ENCODE measurements at places on chromosomes 4 and X.
A peak's percentile ranks its signal among the peaks of the same experiment; 100 is the strongest.

DNA sequence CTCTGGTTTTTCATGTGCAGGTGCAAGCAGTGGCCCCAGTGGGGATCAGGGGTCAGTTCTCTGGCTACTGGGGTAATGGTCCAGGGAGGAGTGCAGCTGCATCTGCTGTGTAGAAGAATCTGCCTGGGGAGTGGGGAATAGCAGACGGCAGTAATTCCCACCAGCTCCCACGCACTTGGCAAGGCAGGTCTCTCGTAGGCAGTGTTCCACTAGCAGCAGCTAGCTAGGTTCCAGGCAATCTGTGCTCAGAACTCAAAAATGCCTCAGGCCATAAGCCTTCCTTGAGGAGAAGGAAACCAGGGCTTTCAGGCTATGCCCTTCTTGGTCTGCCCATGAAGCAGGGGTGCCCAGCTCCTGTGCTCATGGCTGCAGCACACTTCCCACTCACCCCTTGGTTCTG, 38.8 kb downstream of the DCLK2 start:
- no peak overlapping the region for H3K4me3 ChIP-seq
- no peak overlapping the region for H3K27ac ChIP-seq

- H3K36me3 ChIP-seq = no peaks in the 10 kb centered on the region
- H3K27ac ChIP-seq = no peak overlapping the region
- no peak for DNase-seq
- no peaks in the 10 kb centered on the region for H3K4me1 ChIP-seq
- no peak overlapping the region for H3K4me3 ChIP-seq
Observed at GRCh38 chr4:15719506-15719905, 16.6 kb downstream of the BST1 start.

DNA sequence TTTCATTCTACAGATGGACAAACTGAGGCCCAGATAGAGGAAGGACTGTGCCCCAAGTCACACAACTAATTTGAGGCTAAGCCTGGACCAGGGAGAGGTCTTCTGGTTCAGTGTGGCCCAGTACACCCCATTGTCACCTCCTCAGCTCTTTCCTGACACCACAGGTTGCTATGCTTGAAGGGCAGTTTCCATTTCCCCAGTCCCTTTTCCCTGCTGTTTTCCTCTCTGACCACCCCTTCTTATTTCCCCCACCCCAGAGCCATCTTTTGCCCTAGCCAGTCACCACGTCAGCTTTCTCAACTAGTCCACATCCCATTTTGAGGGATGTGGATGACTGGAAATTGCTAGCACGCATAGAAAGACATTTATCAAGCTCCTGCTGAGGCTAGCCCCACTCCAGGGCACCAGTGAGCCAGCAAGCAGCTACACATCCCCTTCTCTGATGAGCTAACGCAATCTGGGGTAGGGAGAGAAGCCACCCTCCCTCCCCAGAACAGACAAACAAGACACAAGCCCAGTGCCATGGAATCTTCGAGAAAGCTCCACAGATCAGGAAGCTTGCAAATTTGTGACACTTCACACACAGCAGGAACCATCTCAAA, 1.3 kb downstream of the GABRE start:
- H3K4me3 ChIP-seq = no peak overlapping the region
- peaks cover 2% of the 10 kb centered on the region for H3K36me3 ChIP-seq
- no peak for DNase-seq
- H3K27ac ChIP-seq = no peak overlapping the region
- no peaks in the 10 kb centered on the region for H3K27me3 ChIP-seq

- H3K27ac ChIP-seq = no peak overlapping the region
- peaks cover 10% of the 10 kb centered on the region for H3K36me3 ChIP-seq
- no peak for DNase-seq
Observed at GRCh38 chr4:169707958-169708643, 49.6 kb downstream of the HPF1 start.

- no peak overlapping the region for H3K27ac ChIP-seq
- no peaks in the 10 kb centered on the region for H3K27me3 ChIP-seq
- DNase-seq = no peak
- H3K4me3 ChIP-seq = no peak overlapping the region
- peaks cover 1% of the 10 kb centered on the region for H3K36me3 ChIP-seq
- H3K4me1 ChIP-seq = no peaks in the 10 kb centered on the region
Observed at GRCh38 chrX:55716937-55717336, 612 bp upstream of the RRAGB start.

- H3K27ac ChIP-seq = no peak overlapping the region
- no peaks in the 10 kb centered on the region for H3K36me3 ChIP-seq
- no peak for DNase-seq
- H3K4me1 ChIP-seq = no peaks in the 10 kb centered on the region
- H3K27me3 ChIP-seq = no peaks in the 10 kb centered on the region
Observed at GRCh38 chrX:153549231-153549630, 31.8 kb downstream of the ATP2B3 start.

- DNase-seq = peak; percentile 17
- no peaks in the 10 kb centered on the region for H3K4me1 ChIP-seq
- H3K27me3 ChIP-seq = no peaks in the 10 kb centered on the region
- no peak overlapping the region for H3K27ac ChIP-seq
- H3K4me3 ChIP-seq = no peak overlapping the region
- H3K36me3 ChIP-seq = no peaks in the 10 kb centered on the region
Observed at GRCh38 chr4:126661194-126661593, 971.6 kb upstream of the INTU start.

GRCh38 chr4:137993232-137993631, 248.9 kb downstream of the SLC7A11 start:
- peak; percentile 96 for DNase-seq
- no peak overlapping the region for H3K4me3 ChIP-seq
- H3K4me1 ChIP-seq = no peaks in the 10 kb centered on the region
- H3K27ac ChIP-seq = no peak overlapping the region
- no peaks in the 10 kb centered on the region for H3K27me3 ChIP-seq

DNA sequence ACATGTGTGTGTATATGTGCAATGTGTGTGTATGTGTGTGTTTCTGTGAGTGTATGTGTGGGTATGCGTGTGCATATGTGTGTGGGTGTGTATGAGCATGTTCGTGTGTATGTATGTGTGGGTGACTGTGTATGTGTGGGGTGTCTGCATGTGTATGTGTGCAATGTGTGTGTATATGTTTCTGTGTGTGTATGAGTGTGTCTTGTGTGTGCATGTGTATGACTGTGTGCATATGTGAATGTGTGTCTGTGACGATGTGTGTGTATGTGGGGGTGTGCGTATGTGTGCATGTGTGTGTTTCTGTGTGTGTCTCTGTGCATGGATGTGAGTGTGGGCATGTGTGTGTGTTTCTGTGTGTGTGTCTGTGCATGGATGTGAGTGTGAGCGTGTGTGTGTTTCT, 4.2 kb upstream of the ATP2B3 start:
- no peak for DNase-seq
- no peak overlapping the region for H3K4me3 ChIP-seq
- peaks cover 5% of the 10 kb centered on the region for H3K27me3 ChIP-seq
- H3K27ac ChIP-seq = no peak overlapping the region
- H3K36me3 ChIP-seq = no peaks in the 10 kb centered on the region

DNA sequence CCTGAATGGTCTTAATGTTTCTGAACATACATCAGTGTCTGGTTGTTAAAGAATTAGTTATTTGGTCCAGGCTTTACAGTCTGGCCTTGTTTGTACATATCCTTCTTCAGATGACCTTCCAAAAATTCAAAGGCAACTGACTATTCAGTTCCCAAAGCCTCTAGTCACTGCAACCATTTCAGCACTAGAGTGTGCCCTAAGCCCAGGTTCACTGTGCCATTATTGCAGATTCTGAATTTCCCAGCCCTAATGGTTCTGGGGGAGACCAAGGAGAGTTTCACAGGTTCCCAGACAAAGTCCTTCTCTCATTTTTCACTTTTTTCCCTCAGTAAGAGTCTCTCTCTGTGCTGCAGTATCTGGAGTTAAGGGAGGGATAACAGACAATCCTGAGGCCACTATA, 235.8 kb downstream of the TRAM1L1 start:
- H3K27me3 ChIP-seq = no peaks in the 10 kb centered on the region
- H3K4me1 ChIP-seq = no peaks in the 10 kb centered on the region
- DNase-seq = no peak
- H3K36me3 ChIP-seq = no peaks in the 10 kb centered on the region
- H3K4me3 ChIP-seq = no peak overlapping the region

- DNase-seq = peak; percentile 48
- no peak overlapping the region for H3K27ac ChIP-seq
- H3K4me1 ChIP-seq = no peaks in the 10 kb centered on the region
Observed at GRCh38 chr4:184475096-184475461, 729 bp upstream of the IRF2 start.

DNA sequence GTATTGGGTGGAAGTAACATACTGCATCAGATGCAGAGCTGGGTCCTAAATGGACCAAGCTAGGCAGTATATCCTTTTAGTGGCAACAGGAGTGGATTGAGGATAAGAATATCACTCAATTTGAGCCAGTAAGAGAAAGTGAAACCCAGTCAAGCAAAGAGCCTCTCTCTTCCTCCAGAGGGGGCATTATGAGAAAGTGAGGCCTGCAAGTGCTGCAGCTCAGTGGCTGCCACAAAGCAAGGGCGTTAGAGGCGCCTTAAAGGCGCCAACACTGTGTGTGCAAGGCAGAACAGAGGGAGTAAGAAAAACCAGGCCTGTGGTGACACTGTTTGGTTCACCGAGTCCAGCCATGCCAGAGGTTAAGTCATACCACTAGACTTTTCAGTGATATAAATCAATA, 17.5 kb downstream of the STX18 start:
- H3K4me1 ChIP-seq = no peaks in the 10 kb centered on the region
- H3K4me3 ChIP-seq = no peak overlapping the region
- no peaks in the 10 kb centered on the region for H3K27me3 ChIP-seq
- DNase-seq = no peak
- no peak overlapping the region for H3K27ac ChIP-seq

DNA sequence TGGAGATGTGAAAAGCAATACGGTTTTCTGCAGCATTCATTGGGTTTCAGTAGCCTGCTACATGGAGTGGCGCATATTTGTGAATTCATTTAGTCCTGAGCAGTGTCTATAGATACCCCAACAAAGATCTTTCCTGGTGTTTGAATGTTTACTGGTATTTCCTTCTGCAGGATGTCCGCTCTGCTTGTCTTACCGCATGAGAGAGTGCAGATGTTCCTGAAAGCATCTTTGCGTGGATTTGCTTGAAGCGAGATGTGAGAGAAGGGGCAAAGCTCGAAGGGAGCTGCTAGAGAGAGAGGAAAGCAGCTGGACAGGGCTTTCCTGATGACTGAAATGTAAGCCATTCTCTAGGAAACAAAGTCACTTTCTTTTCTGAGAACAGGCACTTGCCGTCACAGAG, 40.9 kb upstream of the GYPA start:
- H3K4me3 ChIP-seq = no peak overlapping the region
- no peak for DNase-seq
- H3K36me3 ChIP-seq = no peaks in the 10 kb centered on the region
- no peaks in the 10 kb centered on the region for H3K4me1 ChIP-seq

DNA sequence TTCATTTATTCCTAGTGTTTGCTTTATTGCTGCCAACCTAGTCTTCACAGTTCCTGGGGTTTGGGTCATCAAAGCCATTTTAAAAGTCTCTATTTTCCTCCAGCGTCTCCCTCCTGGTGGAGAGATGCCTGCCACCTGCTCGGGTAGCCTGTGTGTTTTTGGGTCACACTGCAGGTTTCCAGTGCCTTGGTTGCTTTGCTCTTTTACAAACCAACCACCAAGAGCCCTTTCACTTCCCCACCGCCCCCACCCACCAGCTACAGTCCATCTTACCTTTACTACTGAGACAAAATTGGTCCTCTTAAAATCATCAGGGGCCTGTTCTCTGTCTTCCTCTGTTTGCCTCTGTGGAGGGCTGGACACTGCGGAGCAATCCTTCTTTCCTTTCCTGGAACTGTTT, 280.5 kb upstream of the GATB start:
- H3K27ac ChIP-seq = no peak overlapping the region
- no peak for DNase-seq
- H3K36me3 ChIP-seq = no peaks in the 10 kb centered on the region

DNA sequence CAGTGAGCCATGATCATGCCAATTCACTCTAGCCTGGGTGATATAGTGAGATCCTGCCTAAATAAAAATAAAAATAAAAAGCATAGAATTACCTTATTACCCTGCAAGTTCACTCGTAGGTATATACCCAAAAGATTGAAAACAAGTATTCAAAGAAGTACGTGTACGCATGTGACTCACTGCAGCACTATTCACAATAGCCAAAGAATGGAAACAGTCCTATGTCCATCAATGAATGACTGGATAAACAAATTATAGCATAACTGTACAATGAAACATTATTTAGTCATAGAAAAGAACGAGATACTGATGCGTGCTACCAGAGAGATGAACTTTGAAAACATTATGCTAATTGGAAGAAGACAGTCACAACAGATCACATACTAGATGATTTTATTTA, 204.6 kb upstream of the DIAPH2 start:
- no peak overlapping the region for H3K4me3 ChIP-seq
- H3K27me3 ChIP-seq = no peaks in the 10 kb centered on the region
- no peak overlapping the region for H3K27ac ChIP-seq
- H3K36me3 ChIP-seq = no peaks in the 10 kb centered on the region
- H3K4me1 ChIP-seq = no peaks in the 10 kb centered on the region
- DNase-seq = peak; percentile 13

GRCh38 chr4:52982255-52982945, 120.3 kb downstream of the RASL11B start:
- no peaks in the 10 kb centered on the region for H3K27me3 ChIP-seq
- DNase-seq = peak; percentile 73
- no peaks in the 10 kb centered on the region for H3K4me1 ChIP-seq
- no peak overlapping the region for H3K4me3 ChIP-seq

DNA sequence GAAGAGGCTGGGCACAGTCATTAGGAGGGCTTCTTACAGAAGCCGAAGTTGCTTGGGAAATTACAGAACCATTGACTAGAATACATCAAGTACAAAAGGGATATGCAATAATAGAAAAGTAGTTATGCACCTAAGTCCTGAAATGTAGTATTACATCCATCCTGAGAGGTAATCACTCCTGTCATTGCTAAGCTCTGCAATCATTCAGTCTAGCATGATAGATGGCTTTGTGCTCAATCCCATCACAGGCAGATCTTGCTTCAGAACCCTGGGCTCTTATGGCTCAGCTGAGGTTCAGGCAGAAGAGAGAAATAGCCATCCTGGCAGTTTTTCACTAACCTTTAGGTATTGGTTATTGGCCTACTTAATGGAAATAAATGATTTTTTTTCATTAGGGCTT, 231.7 kb upstream of the AFF2 start:
- H3K27me3 ChIP-seq = no peaks in the 10 kb centered on the region
- DNase-seq = no peak
- no peaks in the 10 kb centered on the region for H3K36me3 ChIP-seq
- H3K27ac ChIP-seq = no peak overlapping the region

GRCh38 chr4:53196882-53197771, 168.7 kb downstream of the SCFD2 start:
- H3K36me3 ChIP-seq = no peaks in the 10 kb centered on the region
- H3K27ac ChIP-seq = no peak overlapping the region
- no peaks in the 10 kb centered on the region for H3K4me1 ChIP-seq
- no peak overlapping the region for H3K4me3 ChIP-seq
- peak; percentile 90 for DNase-seq
- H3K27me3 ChIP-seq = no peaks in the 10 kb centered on the region

- H3K4me1 ChIP-seq = no peaks in the 10 kb centered on the region
- no peaks in the 10 kb centered on the region for H3K27me3 ChIP-seq
- H3K4me3 ChIP-seq = no peak overlapping the region
- peak; percentile 52 for DNase-seq
Observed at GRCh38 chrX:42714981-42715700, 62.8 kb downstream of the PPP1R2C start.

GRCh38 chr4:14878681-14879080, 123.6 kb upstream of the CPEB2 start:
- H3K36me3 ChIP-seq = no peaks in the 10 kb centered on the region
- H3K27me3 ChIP-seq = no peaks in the 10 kb centered on the region
- no peak overlapping the region for H3K27ac ChIP-seq
- no peak for DNase-seq
- H3K4me1 ChIP-seq = peaks cover 2% of the 10 kb centered on the region

GRCh38 chrX:41781500-41781899, 57.5 kb downstream of the GPR82 start:
- no peaks in the 10 kb centered on the region for H3K27me3 ChIP-seq
- DNase-seq = peak; percentile 56
- peaks cover 3% of the 10 kb centered on the region for H3K36me3 ChIP-seq
- H3K4me1 ChIP-seq = no peaks in the 10 kb centered on the region
- H3K27ac ChIP-seq = no peak overlapping the region

Measured in trophoblast cell (in vitro differentiated cells and primary cell).